ENCODE measurements at places on chromosomes 6 and 20.

GRCh38 chr6:49003348-49003747, 459.7 kb downstream of the MMUT start:
- DNase-seq = no peak

- DNase-seq = no peak
These were observed 7.9 kb upstream of the RIN2 start for GRCh38 chr20:19750101-19750606.

DNA sequence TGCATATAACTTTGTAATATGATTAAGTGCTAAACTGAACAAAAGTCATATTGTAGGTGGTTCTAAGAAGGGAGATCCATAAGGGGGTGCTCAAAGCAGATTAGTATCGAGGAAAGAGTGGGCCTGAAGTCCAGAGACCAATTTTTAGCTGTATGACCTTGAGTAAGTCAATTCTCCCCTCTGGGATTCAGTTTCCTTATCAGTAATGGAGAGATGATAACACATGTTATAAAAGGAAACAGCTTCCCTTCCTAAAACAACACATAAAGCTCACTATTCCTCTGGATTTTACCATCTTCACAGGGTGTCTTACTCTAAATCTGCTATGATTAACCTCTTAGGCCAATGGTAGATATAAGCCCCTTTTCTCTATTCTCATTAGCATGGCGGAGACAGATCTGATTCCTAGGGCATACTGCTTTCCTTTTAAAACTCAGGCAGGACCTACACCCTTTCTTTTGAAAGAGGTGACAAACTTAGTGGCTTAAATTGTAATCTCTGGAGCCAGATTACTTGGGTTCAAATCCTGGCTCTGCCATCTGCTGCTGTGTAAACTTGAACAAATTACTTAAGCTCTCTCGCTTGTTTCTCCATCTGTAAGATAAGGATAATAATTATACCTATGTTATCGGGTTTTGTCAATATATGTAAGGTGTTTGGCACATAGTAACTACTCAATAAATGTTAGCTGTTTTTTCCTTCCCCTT, 39.5 kb downstream of the ACSS2 start:
- DNase-seq = no peak

DNA sequence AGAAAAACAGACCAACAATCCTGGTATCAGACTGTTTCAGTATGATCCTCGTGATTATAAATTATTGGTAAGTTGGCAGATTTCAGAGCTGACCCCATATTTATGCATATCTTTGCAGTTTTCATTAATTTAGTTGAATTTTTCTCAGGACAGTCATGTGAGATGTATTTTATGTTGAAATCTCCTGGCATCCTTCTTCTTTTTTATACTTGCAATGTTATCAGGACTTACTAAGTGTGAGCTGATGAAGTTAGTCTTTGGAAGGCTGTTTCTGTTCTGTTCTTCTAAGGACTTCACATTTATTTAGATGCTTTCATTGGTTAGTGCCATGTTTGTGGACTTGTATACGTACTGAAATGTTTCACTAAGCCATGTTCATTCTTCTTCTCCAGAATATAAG, 17.2 kb downstream of the SMPDL3A start:
- no peak for DNase-seq

- DNase-seq = no peak
These were observed 28.7 kb downstream of the ISM1 start for GRCh38 chr20:13249798-13250170.

- no peak for DNase-seq
These were observed 106.7 kb downstream of the GPX5 start for GRCh38 chr6:28632326-28632851.

- no peak for DNase-seq
These were observed 348.3 kb upstream of the ZFP64 start for GRCh38 chr20:52539891-52540290.

DNA sequence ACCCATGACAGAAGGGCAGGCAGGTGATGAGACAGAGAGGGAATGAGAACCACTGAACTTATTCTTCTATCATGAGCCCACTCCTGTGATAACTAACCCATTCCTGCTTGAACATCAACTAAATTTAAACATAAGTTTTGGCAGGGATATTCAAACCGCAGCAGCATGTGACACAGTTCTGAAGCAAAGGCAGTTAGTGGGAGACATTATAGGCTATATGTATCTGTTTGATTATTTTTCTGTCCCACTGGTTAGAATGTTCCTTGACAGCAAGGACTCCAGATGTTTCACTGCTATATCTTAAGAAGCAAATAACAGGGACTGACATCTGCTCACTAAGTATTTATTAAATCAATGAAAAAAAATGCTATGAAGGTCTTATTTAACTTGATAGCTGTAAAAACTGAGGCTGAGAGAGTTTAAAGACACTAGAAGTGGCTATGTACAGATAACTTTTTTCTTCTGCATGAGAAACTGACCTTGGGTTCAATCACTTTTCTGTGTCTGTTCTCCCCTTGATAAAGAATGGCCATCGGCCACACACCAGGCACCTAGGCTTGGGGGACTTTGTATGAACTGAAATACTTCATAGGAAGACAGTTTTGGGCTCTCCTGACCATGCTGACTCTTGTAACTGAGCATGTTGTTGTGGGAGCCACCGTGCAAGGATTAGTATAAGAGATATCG, 90.9 kb downstream of the CEP162 start:
- no peak for DNase-seq

- DNase-seq = no peak
These were observed at the start of gene DOK5 for GRCh38 chr20:54475334-54476168. Gene DOK5 (plus strand): TSS chr20:54475593. CDS start chr20:54475947, 354 bp downstream.

DNA sequence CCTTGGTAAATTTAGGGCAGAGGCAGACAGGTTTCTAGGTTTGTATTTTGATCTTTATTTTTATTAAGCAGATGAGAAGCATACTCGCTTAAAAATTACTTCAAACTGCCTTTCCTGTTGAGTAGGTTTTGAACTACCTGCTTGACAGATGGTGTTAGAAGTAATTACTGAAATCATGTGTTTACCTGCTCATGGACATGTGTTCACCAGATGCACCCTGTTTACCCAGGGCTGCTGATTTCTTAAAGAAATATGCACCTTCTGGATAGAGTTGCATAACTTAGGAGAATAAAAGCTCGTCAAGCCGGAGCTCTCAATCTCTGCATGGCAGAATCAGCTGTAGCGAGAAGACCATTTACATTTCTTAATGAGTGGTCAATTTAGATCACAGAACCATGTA, 165.1 kb downstream of the CDKAL1 start:
- DNase-seq = peak; percentile 77

DNA sequence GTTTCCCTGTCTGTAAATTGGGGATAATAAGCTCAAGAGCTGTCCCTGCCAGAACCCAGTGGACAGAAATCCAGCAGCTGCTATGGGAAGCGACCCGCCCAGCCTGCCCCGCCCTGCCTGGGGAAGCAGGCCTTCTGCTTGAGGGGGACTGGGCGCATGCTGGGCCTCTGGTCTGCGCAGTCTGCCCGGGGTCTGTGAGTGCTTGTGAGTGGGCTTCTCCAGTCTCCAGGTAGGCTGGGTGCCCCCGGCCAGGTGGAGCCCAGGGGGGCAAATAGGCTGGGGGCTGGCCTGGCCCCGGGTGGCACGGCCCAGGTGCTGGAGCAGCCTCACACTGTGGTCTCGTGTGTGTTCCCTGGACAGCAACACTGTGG, 648 bp upstream of the RBBP8NL start:
- no peak for DNase-seq

DNA sequence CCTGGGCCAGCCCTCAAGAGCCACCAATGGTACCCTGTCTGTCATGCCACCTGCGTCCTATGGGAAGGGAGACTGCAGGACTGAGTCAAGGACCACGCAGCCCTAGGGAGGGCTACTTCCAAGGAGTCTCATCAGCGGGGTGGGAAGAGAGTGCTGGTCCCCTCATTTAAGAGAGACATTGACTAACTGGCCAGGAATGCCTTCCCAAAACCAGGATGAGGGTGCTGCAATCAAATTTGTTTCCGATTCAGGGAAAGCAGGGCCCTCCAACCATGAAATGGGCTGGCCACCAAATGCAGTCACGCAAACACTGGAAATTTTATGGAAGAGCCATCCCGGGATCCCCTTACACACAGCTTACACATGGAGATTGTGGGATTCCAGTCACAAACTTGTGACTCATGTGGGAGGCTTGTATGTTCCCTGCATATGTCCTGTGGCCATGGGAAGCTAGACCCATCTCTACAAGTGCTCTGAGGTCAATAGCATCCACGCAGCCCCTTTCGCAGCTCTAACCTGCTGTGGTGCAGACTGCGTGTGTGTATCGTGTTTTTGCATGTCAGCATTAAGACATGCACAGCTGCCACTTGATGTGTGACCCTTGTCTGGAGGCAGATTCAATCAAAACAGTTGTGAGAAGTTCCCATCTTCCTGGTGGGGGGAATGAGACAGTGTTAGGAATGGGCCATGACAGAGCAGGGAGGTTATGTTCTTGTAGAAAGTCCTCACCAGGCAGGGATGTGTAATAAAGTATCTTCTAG, 53.0 kb upstream of the CST7 start:
- no peak for DNase-seq

- DNase-seq = no peak
These were observed 3.5 kb upstream of the MEP1A start for GRCh38 chr6:46789434-46790354.

- DNase-seq = no peak
These were observed 96.3 kb downstream of the MRPL14 start for GRCh38 chr6:44030812-44031454.

- no peak for DNase-seq
These were observed 282.3 kb downstream of the CD109 start for GRCh38 chr6:73978330-73978729.

DNA sequence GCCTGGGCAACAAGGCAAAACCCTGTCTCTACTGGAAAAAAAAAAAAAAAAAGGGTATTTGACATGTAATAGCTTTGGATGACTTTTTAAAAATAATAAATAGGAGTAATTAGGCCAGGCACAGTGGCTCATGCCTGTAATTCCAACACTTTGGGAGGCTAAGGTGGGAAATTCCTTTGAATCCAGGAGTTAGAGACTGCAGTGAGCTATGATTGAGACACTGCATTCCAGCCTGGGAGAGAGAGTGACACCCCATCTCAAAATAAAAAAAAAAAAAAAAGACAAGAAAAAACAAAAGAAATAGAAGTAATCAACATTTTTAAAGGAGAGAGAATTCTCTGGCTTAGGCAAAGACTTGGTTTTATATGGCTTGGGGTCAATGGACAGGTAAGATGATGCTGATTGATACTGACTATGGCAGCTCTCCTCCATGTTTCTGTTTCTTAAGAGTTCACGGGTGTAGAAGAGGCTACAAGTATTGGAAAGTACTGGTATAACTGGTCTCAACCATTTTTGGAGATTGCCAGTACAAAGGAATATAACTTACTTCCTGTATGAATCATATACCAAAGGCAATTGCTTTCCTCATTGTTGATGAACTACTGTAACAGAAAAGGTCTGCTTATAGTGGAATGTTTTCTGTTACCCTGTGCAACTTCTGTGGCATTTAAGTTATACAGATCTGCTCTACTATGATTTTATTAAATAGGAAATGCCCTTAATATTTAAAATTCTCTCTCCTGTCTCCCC, 10.1 kb downstream of the MAP3K5 start:
- DNase-seq = no peak

DNA sequence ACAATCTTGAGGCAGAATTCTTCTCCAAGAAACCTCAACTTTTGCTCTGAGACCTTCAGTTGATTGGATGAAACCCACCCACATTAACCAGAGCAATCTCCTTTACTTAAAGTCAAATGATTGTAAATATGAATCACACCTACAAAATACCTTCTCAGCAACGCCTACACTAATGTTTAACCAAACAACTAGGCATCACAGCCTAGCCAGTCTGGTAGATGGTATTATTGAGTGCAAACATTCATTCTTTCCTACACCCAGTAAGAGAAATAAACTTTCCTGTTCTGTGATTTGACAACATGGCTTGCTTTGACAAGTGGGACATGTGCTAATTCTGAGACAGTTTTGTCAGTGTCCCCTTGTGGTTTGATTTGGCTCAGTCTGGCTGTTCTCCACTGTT, 252.2 kb downstream of the HACE1 start:
- no peak for DNase-seq
